ENCODE measurements at places on chromosomes 2 and 18. TPM values are rescaled to one million over a fixed set of nuclear protein-coding genes. Genes with fewer than 3 reads are reported as not detected.

CYS1 gene
- total RNA-seq, result 0.43 TPM

DLGAP1 gene
- total RNA-seq, result not detected

ASB18 gene
- total RNA-seq, result not detected

CHRND gene
- total RNA-seq, result not detected

RNF125 gene
- 1.7 TPM for total RNA-seq

CFAP210 gene
- total RNA-seq, result not detected

SERPINB4 gene
- total RNA-seq, result 63.5 TPM

IL1F10 gene
- 0.34 TPM for total RNA-seq

Measured in nasal cavity respiratory epithelium epithelial cell of viscerocranial mucosa (primary cell).